T47D (cell line): ENCODE measurements at places on chromosomes 7 and 10.

DNA sequence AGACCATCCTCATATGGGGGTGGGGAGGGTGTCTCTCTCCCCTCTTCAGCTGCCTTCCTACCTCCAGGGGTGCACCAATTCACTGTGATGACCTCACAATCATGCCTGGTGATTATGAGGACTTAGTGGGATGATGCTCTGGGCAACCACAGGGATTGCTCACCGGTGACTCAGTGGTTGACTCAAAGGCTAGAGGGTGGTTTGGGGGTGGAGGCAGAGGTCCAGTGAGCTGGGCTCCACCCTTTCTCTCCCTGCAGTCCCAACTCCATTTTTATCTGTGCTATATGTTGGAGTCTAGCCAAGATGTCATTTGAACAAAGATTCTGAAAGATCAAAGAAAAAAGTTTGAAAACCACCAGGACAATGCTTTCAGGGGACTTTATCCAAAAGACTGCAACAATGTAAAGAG, 286.9 kb downstream of the KCNMA1 start:
- peak; percentile 47 for DNase-seq

DNA sequence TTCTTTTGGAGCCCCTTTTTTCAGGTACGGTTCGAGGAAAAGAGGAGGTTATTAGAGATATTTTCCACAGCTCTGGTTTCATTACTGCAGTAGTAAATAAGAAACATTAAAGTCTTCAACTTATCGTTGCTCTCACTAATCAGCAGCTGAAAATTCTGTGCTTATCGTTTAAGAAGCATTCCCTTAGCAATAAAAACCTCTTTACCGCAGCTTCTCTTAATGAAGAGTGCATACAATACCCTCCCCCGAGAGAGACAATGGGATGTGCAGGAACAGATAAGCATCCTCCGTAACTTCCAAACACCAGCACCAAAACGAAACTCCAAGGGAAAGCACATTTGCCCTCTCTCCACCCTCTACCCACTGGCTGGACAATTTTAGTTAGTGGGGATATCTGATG, 384.5 kb downstream of the NEBL start:
- no peak for DNase-seq

DNA sequence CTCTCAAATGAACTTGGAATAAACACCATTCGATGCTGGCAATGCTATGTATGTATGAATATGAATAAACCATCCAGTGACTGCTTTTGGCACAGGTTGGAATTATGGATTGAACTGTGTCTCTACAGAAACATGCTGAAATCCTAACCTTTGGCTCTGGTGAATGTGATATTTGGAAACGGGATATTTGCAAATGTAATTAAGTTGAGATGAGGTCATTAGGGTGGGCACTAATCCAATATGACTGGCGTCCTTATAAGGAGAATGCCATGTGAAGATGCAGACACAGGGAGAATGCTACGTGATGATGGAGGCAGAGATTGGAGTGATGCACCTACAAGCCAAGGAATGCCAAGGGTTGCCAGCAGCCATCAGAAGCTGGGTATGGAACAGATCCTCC, 3.4 kb upstream of the ACTR3B start:
- no peak for DNase-seq

DNA sequence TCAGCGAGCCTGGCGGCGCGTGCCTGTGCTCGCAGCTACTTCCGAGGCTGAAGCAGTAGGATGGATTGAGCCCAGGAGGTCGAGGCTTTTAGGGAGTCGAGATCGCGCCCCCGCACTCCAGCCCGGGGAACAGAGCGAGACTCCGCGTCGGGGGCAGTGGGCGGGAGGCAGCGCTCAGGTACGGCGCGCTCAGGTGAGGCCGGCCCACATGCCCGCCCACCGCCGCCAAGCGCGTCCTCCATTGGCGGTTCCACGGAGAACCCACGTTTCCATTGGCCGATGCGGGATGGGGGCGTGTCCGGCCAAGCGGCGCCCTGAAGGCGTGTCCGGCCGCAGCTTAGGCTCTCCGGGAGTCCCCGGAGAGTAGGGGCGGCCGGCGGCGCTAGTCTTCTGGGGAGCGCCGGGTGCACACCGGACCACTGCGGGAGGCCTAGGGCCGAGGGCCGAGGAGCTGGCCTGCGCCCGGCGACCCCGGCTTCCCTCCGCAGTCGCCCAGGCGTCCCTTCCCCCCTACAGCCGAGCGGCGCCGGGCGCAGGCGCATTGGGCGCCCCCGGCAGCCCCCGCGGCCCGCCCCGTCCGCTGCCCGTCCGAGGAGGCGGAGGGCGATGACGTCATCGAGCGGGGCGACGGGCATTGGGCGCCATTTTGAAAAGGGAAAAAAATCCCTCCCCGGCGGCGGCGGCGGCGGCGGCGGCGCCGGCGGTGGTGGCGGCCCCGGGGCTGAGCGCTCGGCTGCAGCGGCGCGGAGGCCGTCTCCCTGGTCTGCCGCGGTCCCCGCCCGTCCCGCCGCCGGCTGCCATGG, at the start of gene PPP2R2D:
TSS of gene PPP2R2D (plus strand) at position 659 of the 803 bp plus-strand sequence. CDS start at position 800, 141 bp downstream.
- DNase-seq, result peak; percentile 96
